Cortex of kidney (tissue), 1 donor: ENCODE measurements at places on chromosomes 5 and 9.

GRCh38 chr5:73918791-73919221 is 292.8 kb downstream of the ARHGEF28 start:
- no peak for DNase-seq

DNA sequence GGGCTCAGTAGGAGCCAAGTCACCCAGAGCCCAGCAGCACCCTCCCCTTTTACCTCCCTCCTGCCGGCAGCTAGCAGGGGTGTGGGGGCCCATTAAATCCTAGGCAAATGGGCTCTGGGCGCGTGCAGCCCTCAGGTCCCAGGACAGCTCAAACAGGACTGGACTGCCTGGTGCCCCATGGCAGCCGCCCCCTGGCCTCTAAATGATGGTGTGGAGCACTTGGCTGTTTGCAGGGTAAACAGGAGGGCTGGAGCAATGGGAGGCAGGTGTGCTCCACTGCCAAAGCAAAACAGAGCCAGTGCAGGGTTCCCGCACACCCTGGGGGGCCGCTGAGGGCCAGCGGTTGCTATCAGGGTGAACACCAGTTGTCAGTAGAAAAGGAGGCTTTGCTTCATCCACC is 55.9 kb upstream of the C5orf58 start:
- DNase-seq, result no peak

- no peak for DNase-seq
Measured at GRCh38 chr9:110115341-110115820, 92.6 kb downstream of the C9orf152 start.

DNA sequence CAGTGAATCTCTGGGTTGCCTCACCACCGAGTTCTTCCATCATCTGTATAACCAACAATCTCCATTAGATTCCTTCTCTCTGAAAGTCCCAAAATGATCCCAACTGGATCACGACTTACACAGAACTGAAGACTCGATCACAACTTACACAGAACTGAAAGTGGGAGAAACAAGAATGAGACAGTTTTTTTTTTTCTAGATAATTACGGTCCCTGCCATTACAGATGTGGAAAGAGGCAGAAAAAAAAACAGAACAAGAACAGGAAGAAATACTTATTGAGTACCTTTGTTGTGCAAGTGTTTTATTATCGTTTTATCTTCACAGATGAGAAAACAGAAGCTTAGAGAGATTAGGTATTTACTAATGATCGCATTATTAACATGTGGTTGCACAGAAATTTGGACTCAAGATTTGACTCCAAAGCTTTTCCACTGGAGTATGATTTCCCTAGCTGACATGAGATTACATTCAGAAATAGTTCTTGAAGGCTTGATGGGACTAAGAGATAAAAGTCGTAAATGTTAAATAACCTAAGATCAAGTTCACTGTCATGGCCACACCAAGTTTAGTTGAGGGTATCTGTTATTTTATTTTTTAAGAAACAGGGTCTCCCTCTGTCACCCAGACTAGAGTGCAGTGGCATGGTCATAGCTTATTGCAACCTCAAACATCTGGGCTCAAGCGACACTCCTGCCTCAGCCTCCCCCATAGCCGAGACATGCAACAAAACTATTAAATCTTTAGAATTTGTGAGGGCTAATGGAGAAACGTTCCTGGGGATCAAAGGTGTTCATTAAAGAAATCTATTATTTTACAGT is 8.9 kb downstream of the PLK2 start:
- DNase-seq, result no peak

DNA sequence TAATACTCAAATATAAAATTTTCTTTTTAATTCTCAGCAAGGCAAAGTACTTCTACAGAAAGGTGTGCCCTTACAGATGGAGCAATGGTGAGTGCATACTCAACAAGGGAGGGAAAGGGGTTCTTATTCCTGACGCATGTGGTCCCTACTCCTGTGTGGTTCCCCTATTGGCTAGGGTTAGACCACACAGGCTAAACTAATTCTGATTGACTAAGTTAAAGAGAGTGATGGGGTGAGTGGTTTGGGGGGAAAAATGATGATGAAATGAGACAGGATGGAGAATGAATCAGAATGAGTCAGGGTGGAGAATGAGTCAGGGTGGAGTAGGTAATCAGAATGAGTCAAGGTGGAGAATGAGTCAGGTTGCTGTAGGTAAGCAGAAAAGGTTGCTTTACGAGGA is 22.9 kb upstream of the HMGCS1 start:
- DNase-seq, result no peak

DNA sequence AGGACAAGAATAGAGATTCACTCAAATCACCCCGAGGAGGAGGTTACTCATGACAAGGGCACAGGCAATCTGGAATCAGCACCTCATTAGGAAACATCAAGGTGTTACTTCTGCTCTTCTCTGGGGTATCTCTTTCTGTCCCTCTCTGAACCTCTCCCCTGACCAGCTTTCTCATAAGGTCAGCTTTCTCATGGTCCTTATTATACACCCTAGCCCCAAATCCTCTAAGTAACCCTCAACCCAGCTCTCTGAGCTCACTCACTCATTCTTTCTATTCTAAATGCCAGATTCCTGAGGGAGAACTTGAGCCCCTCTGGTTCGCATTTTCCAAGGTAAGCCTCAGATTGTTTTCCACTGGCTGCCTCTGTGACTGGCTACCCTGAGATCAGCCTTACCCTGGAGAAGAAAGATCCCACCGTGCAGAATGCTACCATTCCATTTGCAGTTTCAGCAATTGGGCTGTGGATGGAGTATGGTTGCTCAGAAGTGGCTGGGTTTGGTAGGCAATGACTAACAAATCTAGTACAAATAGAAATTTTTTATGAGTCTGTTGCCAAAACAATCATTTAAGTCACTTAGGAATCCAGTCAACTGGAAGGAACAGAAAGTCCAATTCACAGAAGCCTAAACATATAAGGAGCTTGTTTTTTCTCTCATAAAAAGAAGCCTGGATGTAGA is 9.0 kb upstream of the TIMD4 start:
- no peak for DNase-seq

GRCh38 chr5:50623666-50624065 is 42.8 kb upstream of the PARP8 start:
- no peak for DNase-seq

DNA sequence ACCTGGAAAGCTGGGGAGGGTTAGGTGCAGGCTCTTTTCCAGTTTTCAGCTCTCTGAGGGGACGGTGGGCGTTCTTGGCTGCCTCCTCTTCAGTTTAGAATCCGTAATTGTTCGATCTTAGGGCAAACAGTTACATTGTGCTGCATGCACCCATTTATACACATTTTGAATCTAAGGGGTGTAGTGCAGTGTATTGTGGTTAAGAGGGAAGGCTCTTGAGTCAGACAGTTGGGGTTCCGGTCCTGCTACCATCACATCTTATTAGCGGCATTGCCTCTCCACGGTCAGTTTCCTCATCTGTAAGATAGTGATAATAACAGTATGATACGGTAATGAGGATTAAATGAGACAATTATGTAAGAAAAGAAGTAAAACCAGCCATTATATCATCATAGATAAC is 625 bp downstream of the EXOSC2 start:
- no peak for DNase-seq

DNA sequence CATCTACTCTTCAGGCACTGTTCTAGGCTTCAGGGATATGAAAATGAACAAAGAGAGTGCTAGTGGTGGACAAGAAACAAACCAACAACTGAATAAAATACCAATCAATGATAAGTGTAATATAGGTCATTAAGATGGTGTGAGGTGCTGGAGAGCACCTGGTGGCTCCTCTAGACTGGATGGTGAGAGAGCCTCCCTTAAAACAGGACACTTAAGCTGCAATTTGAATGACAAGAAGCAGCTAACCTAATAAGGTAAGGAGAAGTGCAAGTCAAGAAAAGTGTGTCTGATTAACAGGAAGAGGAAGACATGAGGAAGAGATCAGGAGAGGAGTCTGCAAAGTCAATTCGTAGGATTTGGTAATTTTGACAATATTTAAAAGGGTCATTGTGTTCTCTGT is 23.1 kb downstream of the JAKMIP2 start:
- DNase-seq, result no peak

GRCh38 chr9:72633966-72634365 is 112.6 kb downstream of the TMC1 start:
- DNase-seq, result no peak

- no peak for DNase-seq
Measured at GRCh38 chr5:178069909-178070308, 43.4 kb upstream of the N4BP3 start.

- no peak for DNase-seq
Measured at GRCh38 chr9:81108821-81109220, 580.5 kb downstream of the TLE1 start.

GRCh38 chr9:115202960-115203751 is 85.2 kb upstream of the TNC start:
- no peak for DNase-seq

- DNase-seq, result no peak
Measured at GRCh38 chr9:29751226-29751625, 2177.9 kb upstream of the C9orf72 start.

DNA sequence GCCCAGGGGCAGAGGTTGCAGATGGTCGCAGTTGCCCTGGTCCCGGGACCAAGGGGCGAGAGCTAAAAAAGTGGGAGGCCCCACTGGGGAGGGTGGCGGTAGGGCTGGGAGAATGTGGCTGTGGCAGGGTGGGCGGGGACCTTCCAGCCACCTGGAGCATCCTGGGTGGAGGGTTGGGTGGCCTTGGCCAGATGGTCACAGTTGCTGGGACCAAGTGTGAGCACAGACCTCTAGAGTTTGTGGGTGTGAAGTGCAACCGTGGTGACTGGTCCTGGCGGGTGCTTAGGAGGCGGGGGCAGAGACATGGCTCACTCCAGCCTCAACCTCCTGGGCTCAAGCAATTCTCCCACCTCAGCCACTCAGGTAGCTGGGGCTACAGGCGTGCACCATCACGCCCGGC is 5.7 kb upstream of the TRAF2 start:
- DNase-seq, result no peak

DNA sequence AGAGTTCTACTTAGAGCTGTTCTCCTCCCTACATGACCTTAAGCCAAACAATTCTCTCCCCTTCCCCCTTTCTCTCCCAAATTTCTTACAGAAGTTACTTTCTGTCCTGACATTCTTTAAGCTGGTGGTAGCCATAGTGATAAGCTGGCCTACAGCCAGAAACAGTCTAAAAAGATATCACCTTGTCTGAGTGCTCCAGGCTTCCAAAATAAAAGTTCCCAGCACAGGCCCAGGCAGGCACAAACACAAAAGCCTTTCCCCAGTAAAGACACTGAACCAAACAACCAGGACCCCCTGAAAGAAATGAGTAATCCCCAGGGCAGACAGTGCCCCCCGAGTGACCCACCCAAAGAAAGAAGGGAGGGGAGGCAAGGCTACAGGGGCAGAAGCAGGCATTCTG is 19.2 kb downstream of the SIL1 start:
- DNase-seq, result no peak
